Ovary (tissue), 10 donors: ENCODE measurements at places on chromosomes 5 and 9. TPM values are rescaled to one million over a fixed set of nuclear protein-coding genes. Genes with fewer than 3 reads are reported as not detected.

The PCDH12 gene
- total RNA-seq, result 3.6 TPM

DNA sequence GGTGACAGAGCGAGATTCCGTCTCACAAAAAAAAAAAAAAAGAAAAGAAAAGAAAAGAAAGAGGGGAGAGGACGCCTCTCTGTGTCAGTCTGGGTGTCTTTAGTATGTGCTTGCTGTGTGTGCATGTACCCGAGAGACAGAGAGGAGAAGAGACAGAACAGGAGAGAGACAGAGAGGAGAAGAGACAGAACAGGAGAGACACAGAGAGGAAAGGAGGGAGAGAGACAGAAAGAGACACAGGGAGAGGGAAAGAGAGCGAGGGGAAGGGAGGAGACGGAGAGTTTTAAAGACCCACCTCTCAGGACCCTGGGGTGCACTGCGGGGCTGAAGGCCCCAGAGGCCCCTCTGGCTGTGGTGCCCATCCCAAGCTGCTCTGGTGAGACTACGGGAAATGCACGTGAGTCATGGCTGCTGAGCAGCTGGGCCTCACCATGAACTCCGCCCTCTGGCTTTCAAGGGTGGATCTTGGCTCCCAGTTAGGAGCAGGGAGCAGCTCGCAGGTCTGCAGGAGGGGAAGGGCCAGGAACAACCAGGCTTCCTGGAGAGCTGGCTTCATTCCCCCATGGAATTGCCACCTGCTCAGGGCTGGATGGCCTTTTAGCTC lies 7.9 kb downstream of the SLC6A3 start:
- DNase-seq, result no peak

DNA sequence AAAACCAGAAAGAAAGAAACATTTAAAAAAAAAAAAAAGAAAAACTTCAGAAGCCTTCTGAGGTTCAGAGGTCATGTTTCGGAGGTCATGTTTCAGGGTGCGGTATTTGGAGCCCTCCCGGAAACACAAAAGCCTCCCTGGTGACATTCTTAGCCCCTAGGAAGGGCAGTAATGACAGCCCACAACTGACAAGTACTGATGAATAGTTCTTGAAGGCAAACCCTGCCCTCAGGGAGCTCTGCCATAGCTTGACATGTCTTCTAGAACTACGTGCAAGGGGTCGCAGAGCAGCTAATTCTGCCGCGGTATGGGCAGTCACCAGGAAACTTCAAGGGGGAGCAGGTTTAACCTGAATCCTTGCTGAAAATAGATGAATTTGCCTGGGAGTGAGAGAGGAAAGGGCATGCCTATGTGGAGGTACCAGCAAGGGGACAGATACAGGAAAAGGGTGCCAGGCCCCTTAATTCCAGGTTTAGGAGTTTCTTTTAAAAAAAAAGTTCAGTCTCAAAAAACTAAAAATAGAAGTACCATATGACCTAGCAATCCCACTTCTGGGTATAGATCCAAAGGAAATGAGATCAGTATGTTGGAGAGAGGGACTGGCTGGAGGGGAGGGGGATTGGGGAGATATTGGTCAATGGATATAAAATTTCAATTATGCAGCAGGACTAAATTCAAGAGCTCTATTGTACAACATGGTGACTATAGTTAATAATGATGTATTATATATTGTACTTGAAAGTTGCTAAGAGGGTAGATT lies 98.4 kb downstream of the C9orf152 start:
- DNase-seq, result no peak

The SPACA9 gene
- 7.3 TPM for total RNA-seq

The APBA1 gene
- total RNA-seq, result 12.9 TPM
